ENCODE measurements at places on chromosomes 12 and 14. TPM values are rescaled to one million over a fixed set of nuclear protein-coding genes. Genes with fewer than 3 reads are reported as not detected.

DNA sequence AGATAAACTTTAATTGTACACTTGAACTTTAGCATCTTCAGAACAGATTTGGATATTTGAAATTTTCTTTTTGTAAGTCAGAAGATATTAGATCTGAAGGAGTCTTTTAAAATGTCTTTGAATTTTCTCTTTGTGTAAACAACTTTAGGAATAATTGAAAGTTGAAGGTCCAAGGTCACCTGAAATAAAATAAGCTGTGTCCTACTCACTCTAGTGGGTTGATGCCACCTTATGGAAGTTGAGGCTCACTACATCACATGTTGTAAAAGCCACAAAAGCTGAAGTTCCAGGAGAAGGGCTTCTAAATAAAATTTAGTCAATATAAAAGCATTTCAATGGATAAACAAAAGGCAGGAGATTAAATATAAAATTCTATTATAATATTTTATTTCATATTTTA lies 122.0 kb upstream of the ATXN7L3B start:
- DNase-seq = peak; percentile 27

DNA sequence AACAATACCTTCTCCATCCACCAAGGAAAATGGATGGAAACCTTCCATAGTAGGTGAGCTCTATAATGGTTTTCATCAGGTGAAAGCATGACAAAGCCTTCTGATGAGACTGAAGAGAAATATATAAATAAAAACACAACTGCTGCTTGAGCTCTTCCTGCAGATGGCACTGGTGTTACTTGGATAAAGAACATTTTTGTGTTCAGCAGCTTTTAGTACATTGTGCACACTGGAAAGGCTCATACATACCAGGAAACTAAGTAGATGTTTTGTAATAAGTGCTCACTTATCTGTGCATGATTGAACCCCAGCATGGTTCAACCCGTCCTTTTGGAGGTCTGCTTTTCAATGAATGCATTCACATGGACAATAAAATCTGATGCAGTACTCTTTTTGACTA lies 357.3 kb upstream of the MIS18BP1 start:
- DNase-seq = peak; percentile 1

GRCh38 chr12:112904571-112904970 lies 2.2 kb upstream of the OAS1 start:
- peak; percentile 96 for DNase-seq

- no peak for DNase-seq
These were observed 66.2 kb upstream of the BEGAIN start for GRCh38 chr14:100653409-100653808.

GRCh38 chr12:65946821-65947220 lies 122.5 kb downstream of the HMGA2 start:
- DNase-seq = no peak

- DNase-seq = no peak
These were observed 26.4 kb downstream of the SPIC start for GRCh38 chr12:101501410-101501995.

P2RX7 gene
- total RNA-seq = 1.2 TPM

GRCh38 chr14:103569408-103569807 lies 6.6 kb downstream of the COA8 start:
- no peak for DNase-seq

DNA sequence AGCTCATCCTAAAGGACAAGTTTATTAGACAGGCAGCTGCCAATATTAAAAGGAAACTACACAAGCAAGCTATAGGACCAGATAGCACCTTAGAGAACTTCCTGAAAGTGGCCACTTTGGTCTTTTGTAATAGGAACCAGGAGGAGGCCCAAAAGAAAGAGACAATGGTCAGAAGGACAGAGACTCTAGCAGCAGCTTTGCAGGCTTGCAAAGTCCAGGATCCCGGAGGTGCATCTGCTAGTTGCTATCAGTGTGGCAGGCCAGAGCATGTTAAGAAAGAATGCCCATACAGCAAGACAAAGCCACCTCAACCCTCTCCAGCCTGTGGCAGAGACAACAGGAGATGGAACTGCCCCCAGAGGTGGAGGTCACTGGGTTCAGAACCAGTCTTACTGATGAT lies 23.4 kb downstream of the APOBEC1 start:
- no peak for DNase-seq

RHOJ gene
- not detected for total RNA-seq

- no peak for DNase-seq
These were observed 153.6 kb upstream of the TMCC3 start for GRCh38 chr12:94803939-94804338.

DNA sequence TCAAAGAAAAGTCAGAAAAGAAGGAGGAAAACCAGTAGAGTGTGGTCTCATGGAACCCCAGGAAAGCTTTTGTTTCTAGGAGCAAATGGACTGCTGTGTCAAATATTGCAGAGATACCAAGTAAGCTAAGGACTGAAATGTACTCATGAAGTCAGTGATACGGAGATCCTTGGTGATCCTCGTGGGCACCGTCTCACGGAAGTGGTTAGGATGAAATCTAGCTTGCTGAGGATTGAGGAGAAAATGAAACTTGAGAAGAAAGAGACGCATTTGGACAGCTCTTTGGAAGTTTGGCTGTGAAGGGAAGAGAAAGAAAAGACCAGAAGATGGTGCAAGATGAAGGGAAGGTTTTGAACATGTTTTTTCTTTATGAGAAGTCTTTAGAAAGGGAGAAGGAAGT lies 104.0 kb upstream of the CCND2 start:
- no peak for DNase-seq

DNA sequence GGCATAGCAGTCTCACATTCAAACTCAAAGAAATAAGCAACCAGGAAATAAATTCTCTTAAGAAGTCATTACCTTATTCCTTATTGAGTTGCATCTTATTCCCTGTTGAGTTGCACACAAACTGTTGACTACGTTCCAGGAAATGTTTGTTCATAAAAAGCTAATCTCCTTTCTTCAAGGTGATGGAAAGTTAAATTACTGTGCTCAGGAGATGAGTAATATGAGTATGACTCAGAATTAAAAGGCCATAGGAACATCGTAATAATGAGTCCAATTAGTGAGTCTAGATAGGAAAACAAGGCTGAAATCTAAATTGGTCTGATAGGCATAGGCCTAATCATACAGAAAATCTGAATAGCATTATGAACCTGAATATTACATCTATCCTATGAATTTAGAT lies 203.1 kb downstream of the SLC2A13 start:
- DNase-seq = no peak

DNA sequence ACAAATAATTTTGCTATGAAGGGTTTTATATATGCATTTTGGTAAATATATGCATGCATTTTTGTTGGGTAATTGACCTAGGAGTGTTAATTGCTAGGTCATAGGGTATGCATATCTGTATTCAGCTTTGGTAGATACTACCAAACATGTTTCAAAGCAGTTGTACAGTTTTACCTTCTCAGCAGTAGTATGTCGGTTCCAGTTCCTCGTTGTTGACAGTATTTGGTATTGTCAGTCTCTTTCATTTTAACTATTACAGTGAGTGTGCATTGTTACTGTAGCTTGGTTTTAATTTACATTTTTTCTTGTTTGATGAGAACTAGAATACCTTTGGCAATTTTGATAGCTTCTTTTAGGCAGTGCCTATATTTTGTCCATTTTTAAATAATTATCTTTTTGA lies 98.9 kb downstream of the ARID2 start:
- DNase-seq = no peak

Data from NCI-H460 (cell line).